ENCODE measurements at places on chromosomes 12 and 14. TPM values are rescaled to one million over a fixed set of nuclear protein-coding genes. Genes with fewer than 3 reads are reported as not detected.

Gene PELI2
- total RNA-seq = 41.0 TPM

Gene KRT82
- total RNA-seq = not detected

Gene FAM181A
- 3.0 TPM for total RNA-seq

Gene TRAFD1
- total RNA-seq = 46.5 TPM

Gene RNU4-1
- total RNA-seq = under 0.01 TPM

Gene PTPRR
- 19.5 TPM for total RNA-seq

Gene IL31
- not detected for total RNA-seq

Gene GLIPR1L1
- total RNA-seq = not detected

Gene HSPB8
- total RNA-seq = 4.2 TPM

Gene KLHL33
- 0.31 TPM for total RNA-seq

Gene KRT72
- total RNA-seq = not detected

Gene BDKRB2
- 0.16 TPM for total RNA-seq

Gene STAC3
- total RNA-seq = 0.94 TPM

Gene TMTC1
- 40.4 TPM for total RNA-seq

Gene PLA2G1B
- total RNA-seq = not detected

Gene ASIC1
- total RNA-seq = 16.2 TPM

Gene P2RX2
- not detected for total RNA-seq

Gene SIX4
- total RNA-seq = 0.78 TPM

Gene C12orf54
- not detected for total RNA-seq

Gene HOXC12
- total RNA-seq = not detected

Gene PPFIA2
- 237 TPM for total RNA-seq

Gene CCDC197
- total RNA-seq = not detected

Gene OR4K2
- total RNA-seq = not detected

Gene ACOT4
- total RNA-seq = 1.7 TPM

Gene FLVCR2
- total RNA-seq = 2.5 TPM

Gene CLEC14A
- 4.5 TPM for total RNA-seq

Gene CLEC1B
- total RNA-seq = not detected

Gene FGF23
- not detected for total RNA-seq

Gene RTN1
- total RNA-seq = 870 TPM

Gene OAS2
- total RNA-seq = 2.0 TPM

Gene E2F7
- total RNA-seq = 1.4 TPM

Gene DDX55
- 21.5 TPM for total RNA-seq

Gene LALBA
- 0.47 TPM for total RNA-seq

Data from occipital lobe (tissue), 3 donors.